ENCODE measurements at places on chromosomes 1 and 21.

DNA sequence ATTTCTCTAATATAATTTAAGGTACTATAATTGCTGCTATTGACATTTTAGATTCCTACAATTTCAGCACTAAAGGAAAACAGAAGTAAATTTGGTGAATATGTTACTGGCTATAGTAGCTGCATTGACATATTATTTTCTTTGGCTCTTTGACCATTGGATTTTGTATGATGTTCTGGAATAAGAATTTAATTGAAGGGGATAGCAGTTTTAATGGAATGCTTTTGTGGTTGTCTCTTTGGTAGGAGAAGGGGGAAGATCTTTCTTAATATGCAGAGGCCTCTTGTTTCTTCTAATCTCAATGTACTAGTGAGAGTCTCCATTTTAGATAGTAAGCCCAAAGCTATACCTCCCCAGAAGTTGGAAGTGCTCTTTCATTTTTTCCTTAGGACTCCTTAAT, 6.9 kb downstream of the DTL start:
- no peak for DNase-seq

DNA sequence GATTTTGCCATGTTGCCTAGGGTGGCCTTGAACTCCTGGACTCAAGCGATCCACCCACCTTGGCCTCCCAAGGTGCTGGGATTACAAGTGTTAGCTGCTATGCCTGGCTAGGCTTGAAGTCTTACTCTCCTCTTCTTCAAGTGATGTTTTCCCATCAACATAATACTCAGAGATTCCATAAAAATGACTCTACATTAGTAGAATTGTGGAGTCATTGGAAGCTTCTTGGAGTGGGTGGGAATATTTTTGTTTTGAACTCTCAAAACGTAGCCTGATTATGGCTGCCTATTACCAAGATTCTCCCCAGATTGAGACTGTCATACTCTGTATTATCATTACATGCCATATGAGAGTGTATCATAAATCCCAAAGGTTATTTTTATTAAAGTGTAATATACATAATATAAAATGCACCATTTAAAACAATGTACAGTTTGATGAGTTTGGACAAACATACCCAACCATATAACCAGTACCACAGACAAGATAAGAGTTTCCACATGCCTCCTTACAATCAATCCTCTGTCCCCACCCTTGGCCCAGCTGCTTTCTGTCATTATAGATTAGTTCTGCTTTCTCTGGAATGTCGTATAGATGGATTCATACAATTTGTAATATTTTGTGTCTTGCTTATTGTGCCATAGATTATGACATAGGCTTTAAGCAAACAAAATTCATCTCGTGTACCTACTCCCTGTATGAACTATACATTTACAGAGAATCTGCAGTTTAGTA, 8.0 kb upstream of the DNM3 start:
- DNase-seq: no peak

- no peak for DNase-seq
Observed at GRCh38 chr1:162939035-162939434, 78.1 kb upstream of the CCDC190 start.

GRCh38 chr1:37752213-37752582, 12.7 kb downstream of the EPHA10 start:
- no peak for DNase-seq

- DNase-seq: no peak
Observed at GRCh38 chr1:52759908-52760307, 33.7 kb downstream of the ZYG11B start.

DNA sequence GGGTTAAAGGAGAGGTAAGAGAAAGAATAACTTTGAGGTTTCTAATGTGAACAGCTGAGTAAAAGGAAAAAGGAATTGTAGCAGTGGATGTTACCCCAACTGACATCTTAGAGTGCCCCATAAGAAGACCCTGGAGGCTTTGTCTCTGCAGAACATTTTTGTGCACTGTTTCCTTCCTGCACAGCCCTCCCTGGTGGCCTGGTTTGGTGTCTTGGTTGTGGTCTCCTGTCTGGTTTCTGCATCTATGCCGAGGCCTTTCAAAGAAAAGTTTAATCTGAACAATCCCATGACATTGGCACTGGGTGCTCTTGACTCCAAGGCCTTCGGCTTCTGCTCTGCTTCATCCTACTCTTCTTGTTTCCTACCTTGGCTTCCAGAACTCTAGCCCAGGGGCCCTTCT, 57.8 kb downstream of the RHOU start:
- DNase-seq: no peak

- no peak for DNase-seq
Observed at GRCh38 chr1:39238476-39238875, 34.0 kb downstream of the MACF1 start.

- DNase-seq: no peak
Observed at GRCh38 chr1:248786156-248786555, 30.6 kb upstream of the LYPD8 start.

DNA sequence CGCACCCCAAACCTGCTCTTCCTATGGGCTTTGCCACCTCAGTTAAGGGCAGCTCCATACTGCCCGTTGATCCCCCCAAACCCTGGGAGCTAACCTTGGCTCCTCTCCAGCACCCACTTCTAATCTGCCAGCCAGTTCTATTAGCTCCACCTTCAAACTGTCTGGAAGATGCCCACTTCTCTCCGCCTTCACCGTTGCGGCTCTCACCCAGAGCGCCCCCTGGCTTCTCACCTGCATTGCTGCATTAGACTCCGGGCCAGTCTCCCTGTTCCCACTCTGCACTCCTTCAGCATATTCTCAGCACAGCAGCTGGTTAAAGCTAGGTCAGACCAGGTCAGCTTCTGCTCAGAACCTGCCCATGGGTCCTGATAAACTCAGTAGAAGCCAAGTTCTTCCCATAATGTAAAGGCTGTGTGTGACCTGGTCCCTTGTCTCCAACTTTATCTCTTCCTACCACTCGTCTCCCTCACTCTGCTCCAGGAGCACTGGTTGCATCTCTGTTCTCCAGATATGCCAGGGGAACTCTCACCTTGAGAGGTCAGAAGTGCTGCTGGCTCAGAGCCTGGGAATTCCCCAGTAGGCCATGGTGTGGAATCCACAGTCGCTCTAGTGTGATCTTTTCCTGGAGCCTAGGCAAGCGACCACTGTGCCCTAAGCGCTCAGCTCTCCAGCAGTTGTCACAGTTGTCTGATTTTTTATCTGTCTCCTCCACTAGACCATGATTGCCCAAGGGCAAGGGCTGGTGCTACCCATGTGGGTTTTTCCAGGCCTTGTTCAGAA, 150.3 kb downstream of the HMGB4 start:
- no peak for DNase-seq

DNA sequence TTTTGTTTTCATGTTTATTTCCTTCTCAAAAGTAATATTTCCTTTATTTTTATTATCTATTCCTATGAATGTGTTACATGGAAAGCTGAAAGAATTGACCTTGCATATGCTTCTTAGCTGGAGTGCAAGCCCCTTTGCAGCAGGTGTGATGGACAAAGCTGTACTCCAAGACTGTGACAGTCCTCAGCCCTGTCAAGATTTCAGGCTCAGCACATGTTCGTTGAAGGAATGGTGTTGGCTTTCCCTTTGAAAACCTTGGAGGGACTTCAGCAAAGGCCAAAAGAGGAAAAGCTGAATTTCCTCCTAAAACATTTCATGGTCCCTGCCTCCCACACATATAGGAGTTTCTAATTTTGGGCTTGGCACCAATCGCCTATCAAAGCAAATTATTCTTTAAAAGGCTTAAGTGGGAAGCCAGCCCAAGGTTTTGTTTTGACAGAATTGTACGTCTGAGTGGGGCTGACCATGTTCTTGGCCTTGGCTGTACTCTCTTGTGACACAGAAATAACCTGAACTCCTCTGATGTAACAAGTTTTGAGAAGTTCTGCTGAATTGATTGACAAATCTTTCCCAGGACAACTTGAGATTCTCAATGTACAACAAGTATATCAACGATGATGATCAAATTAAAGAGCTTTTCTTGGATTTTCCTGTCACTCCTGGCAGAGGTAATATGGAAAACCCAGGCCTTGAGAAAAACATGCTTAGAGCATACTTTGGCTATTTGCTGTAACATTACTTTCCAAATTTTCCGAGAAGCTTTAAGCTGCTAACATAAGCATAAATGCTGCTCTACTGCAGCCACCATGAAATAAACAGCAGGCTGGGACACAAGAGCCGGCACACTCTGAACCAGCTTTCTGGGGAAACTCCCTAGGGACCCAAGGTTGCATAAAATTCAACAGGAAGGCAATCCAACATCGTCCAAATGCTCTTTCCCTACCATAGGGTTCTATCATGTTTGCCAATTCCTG, 135.7 kb upstream of the ZNF648 start:
- DNase-seq: no peak

All from right renal cortex interstitium (tissue), 3 donors.